ENCODE measurements at places on chromosomes 2 and 18.
A peak's percentile ranks its signal among the peaks of the same experiment; 100 is the strongest.

DNA sequence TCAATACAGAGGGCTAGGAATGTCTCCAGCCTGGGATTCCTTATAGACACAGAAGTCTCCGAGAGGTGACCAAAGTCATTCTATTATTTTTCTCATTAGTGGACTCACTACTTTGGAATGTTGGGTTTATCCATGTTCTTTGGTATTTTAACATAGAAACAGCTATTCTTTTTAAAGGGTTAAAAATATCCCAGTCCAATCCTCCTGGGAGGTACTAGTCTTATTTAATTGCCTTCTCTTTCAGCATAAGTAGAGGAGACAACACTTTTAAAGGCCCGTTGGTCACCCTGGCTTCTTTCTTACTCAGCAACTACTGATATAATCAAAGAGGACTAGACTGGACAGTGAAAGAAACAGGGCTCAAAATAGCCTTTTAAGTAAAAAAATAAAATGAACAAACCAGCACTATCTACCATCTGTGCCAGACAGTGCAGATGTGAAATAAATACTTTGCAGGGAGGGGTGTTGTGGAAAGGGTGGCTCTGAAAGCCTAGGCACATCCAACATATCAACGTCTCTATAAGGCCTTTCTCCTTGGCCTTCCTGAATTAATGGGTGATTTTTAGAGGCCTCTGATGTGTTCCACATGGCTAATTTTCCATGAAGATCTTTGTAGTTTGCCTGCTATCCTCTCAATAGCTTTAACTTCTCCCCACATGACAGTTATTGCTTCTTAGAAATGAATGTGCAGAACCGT is 334.4 kb upstream of the THUMPD2 start:
- no peak for DNase-seq

GRCh38 chr18:45167631-45168280 is 447.5 kb upstream of the SLC14A2 start:
- DNase-seq = no peak

DNA sequence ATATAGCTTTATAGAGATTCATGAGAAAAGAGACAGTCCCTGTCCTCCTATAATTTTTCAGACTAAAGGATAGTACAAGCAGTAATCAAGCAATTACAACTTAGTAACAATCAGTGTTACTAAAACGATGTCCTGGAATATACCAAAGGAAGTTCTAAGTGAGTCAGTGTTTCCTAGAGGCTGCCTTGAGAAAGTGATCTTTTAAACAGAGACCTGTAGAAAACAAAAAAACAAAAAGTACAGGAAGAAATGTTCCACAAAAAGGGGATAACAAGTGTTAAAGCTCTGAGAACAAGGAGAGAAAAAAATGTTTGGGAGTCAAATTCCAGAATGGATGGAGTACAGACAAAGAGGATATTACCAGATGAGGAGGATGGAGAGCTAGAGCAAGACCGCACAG is 556.4 kb downstream of the ERBB4 start:
- DNase-seq = no peak

GRCh38 chr2:239671916-239672849 is 271.4 kb upstream of the HDAC4 start:
- no peak for DNase-seq

DNA sequence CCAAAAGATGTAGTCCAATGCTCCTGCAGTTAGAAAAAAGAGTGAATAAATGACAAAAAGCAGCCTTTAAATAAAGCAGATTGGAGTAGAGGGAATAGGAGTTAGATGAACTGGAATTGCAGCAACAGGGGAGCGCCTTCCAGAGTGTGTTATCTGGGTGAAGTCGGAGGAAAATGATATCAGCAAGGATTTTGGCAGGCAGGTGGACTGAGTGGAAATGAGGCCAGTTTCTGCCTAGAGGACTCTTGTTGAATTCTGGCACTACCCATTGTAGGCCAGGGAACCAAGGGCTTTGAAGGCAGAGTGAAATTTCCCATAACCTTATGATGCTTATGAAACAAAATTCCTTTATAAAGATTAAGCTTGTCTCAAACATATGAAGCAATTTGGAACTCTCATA is 59.8 kb downstream of the AKAIN1 start:
- DNase-seq = no peak

- DNase-seq = no peak
These were observed 48.6 kb downstream of the EML6 start for GRCh38 chr2:54772110-54772509.

DNA sequence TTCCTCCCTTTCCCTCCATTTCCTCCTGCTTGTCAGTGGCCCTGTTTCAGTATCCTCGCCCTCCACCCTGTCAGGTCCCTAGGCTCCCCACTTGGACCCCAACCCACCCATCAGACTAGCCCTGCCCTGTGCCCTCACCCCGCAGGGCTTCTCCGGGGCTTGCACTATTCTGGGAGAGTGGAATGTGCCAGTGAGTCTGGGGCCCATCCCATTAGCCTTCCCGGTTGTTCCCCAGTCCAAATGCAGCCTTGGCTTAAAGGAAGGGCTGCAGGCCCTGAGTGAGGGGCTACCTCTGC is 45.5 kb downstream of the MYO7B start:
- DNase-seq = no peak

DNA sequence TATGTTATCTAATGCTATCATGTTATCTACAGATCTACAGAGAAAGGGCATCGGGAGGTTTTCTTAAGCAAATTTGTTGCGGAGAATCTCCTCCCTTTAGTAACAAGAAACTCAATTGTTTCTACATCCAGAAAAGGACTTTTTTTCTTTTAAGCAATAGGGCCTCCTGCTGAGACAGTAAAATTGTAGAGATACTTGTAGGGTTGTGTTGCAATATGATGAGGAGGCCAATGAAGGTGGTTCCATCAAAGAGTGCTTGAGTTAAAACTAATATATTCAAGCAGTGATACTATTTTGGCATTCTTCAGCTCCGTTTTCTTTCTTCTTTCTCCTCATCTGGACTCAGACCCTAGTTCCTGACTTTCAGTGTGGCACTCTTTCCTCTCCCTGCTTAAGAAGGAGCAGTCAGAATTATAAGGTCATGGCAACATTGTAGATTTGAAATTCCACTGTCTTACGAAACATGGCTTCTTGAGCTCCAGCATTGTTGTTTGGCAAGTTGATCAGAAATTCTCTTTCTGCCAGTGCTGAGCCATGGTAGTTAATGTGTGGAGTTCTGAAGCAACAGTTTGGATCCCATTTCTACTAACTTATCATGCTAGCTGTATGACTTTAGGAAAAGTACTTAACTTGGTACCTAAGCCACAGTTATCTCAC is 202.0 kb upstream of the SLC14A2 start:
- DNase-seq = no peak

GRCh38 chr2:29263886-29264285 is 148.7 kb downstream of the CLIP4 start:
- no peak for DNase-seq

GRCh38 chr2:176122683-176123410 is at the start of gene HOXD9:
TSS of gene HOXD9 (plus strand) at chr2:176122719. CDS start at chr2:176122769, 50 bp downstream.
- DNase-seq = peak; percentile 72

DNA sequence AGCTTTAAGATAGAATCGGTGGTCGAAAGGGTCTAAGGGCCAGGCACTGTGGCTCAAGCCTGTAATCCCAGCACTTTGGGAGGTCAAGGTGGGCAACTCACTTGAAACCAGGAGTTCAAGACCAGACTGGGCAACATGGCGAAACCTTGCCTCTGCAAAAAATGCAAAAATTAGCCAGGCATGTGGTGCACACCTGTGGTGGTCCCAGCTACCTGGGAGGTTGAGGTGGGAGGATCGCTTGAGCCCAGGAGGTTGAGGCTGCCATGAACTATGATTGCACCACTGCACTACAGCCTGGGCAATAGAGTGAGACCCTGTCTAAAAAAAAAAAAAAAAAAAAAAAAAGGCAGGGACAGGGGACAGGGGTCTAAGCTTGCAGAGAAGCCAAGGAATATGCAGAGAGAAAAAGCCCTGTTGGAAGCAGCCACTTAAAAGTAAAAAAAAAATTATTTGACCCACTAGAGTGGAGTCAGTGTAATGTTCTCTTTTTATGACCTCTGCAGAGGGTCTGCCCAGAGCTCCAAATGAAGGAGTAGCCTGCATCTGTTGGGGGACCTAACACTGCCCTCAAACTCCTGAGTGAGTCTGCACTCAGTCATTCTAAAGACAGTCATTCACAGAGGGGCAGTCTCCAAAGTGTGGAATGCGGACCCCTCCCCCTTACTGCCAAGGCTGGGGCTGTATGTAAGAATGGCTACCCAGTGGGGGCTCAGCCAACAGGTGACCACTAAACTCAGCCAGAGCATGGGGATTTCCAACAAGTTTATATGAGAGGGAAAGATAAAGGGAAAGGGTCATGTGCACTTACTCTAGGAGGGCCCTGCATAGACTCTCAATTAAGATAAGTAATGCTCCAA is 118.5 kb upstream of the CDCA7 start:
- no peak for DNase-seq

DNA sequence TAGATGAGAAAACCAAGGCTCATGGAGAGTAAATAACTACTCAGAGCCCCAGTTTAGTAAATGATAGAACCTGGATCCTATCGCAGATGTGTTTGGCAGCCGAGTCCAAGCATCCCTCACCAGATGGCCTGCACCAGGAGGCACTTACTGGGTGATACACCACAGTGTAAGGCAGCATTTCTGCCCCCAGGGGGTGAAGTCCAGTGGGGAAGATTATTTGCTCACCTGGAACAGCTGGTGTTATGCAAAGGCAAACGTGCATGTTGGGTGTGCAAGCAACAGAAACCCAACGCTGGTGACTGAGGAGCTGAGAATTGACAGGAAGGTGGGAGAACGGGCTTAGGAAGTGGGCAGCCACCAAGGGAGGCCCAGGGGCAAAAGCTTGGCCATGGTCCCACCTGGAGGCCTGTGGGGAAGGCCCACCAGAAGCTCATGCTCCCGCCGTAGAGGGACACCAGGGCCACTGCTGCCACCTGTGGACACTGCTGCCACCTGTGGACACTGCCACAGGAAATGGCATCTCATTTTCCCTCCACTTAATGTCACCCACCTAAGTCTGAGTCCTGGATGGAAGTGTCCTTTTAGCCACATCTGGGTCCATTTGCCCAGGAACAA is 100.6 kb downstream of the TFCP2L1 start:
- no peak for DNase-seq

DNA sequence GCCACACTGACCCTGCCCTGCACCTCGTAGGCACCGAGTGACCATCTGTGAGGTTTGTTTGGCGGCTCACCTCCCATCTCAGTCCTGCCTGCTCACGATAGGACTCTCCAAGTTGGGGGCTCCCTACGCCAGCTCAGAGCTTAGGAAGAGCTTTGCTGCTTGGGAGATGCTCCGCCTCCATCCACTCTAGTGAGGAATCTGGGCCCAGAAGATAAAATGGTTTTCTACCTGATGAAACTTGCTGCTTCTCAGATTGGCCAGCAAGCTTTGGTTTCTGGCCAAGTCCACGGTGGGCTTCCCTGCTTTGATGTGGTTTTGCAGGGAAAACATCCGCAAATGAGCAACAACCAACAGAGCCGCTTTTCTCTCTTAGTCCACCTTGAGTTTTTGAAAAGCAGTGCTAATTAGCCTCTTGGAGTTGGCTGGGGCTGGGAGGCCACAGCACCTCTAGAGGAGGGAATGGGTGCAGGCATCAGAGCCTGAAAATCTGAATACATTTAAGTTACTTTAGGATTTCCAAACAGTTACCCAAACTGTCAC is 42.2 kb downstream of the THNSL2 start:
- peak; percentile 2 for DNase-seq

- DNase-seq = no peak
These were observed 697.0 kb upstream of the ID2 start for GRCh38 chr2:7984693-7985353.

DNA sequence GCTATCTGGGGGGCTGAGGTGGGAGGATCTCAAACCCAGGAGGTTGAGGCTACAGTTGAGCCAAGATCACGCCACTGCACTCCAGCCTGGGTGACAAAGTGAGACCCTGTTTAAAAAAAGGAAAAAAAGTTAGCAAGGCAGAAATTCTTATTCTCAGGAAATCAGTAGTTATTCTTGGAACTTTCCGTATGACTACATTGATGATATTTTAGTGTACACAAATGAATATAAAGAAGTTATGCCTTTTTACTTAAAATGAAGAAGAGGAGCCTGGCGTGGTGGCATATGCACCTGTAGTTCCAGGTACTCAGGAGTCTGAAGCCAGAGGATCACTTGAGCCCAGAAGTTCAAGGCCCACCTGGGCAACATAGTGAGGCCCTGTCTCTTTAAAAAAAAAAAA is 7.4 kb downstream of the SPDYA start:
- no peak for DNase-seq

GRCh38 chr18:8901019-8901418 is 195.7 kb downstream of the MTCL1 start:
- DNase-seq = no peak

DNA sequence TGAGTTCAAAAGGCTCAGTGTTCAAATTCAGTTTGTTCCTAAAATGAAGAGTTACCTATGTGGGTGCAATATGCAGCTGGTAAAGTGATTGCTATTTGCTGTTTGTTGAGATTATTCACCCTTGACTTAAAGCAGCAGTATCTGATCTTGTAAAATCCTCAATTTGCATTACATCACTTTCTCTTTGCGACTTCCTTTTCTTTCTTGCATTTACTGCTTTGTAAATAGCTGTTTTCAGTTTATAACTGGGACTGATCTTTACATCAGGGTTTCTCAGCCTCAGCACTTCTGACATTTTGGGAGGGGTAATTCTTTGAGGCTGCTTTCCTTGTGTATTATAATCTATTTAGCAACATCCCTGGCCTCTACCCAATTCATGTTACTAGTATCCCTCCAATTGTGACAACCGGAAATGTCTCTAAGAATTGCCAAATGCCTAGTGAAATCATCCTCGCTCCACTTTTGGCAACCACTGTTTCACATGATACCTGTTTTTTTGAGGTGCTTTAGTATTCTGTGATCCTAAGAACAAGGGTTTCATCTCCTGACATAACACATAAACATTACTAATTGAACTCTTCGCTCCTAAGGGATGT is 12.1 kb upstream of the ERCC3 start:
- no peak for DNase-seq

GRCh38 chr2:181105562-181105961 is 125.2 kb downstream of the UBE2E3 start:
- DNase-seq = no peak

- DNase-seq = no peak
These were observed 96.6 kb upstream of the RND3 start for GRCh38 chr2:150584081-150584480.

DNA sequence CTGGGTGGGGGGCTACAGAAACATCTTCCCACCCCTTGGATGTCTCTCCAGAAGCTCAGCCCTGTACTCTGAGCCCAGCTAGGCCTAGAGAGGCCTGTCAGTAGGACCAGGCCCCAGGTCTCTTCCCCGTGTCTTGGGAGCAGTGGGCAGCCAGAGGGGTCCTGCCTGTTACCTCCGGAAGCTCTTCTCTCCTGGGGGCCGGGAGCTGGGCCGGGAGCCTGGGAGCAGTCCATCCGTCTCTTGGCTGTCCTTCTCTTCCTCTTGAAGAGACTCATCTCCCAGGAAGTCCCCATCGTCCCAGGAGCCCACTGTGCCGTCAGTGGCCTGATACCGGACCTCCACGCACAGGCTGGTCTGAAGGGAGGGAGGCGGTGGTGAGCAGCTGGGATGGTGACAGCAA is 38.3 kb upstream of the OTOF start:
- no peak for DNase-seq
